Stimulated activated CD8-positive, alpha-beta memory T cell treated with anti-CD3 and anti-CD28 coated beads, Interleukin-4, amount 100 ng/mL, for 1 hour (primary cell): ENCODE measurements at places on chromosomes 6 and 20.
A peak's percentile ranks its signal among the peaks of the same experiment; 100 is the strongest.

DNA sequence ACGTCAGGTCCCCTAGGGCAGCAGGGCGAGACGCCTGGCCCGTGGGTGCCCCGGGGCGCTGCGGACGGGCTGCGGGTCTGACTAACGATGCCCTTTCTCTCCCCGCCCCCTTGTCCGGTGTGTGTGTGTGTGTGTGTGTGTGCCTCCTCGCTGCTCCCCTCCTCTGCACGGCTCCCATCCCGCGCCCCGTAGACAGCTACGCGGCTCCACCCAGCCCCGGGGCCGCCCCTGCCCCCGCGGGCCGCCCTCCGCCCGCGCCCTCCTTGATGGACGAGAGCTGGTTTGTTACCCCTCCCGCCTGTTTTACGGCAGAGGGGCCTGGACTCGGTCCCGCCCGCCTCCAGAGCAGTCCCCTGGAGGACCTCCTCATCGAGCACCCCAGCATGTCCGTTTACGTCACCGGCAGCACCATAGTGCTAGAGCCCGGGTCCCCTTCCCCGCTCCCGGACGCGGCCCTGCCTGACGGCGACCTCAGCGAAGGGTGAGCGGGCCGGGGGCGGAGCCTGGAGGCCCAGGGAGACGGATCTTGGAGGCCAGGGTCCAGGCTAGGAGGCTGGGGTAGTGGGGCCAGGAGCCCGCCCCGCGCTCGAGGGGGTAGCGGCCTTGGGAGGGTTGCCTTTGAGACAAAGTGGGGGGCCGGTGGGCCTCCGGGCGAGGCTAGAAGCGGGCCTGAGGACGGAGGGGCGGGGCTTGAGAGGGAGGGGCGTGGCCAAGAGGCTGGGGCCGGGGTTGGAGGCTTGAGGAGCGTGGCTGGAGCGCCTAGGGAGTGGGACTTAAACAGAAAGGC lies 5.1 kb downstream of the TP53INP2 start:
- DNase-seq, result peak; percentile 52

GRCh38 chr6:66184091-66184490 lies 477.1 kb upstream of the EYS start:
- DNase-seq, result no peak

- no peak for DNase-seq
Measured at GRCh38 chr6:43378631-43379030, 9.2 kb upstream of the ZNF318 start.

GRCh38 chr20:23149623-23150279 lies 63.6 kb upstream of the CD93 start:
- no peak for DNase-seq

DNA sequence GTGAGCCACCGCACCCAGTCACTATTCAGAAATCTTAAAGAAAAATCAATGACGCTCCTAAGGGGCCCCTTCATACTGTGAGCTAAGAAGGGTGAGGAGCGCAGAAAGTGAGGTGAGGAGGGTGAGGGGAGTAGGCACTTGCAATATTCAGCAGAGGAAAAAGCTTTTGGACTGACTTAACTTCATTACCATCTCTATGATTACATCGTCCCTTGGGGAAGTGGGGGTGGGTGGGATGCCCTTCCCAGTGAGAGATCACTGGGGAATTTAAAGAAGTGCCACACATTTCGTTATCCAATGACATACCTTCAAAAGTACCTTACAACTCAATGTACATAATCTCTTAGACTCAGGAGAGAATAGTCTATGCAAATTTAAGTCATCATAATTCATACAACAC lies 46.5 kb downstream of the SMLR1 start:
- no peak for DNase-seq

DNA sequence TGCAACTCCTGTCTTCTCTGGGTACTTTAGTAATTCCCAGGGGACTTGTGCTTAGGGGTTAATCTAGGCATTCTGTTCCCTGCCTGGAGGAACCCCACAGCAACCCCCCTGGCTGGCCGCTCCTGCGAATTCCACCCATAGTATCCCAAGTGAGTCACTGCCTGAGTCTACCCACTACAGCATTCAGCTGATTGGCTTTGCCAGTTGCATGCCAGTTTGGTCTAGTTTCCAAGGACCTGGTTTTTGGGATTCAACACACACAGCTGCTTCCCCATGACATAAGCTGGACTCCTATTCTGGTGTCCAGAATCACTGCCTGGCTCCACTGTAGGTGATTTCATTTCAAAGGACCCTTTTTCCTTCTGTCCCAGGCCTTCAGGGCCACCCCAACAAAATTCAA lies 40.3 kb downstream of the PLCG1 start:
- DNase-seq, result no peak

GRCh38 chr20:10671919-10672623 lies 1.7 kb downstream of the JAG1 start:
- no peak for DNase-seq

DNA sequence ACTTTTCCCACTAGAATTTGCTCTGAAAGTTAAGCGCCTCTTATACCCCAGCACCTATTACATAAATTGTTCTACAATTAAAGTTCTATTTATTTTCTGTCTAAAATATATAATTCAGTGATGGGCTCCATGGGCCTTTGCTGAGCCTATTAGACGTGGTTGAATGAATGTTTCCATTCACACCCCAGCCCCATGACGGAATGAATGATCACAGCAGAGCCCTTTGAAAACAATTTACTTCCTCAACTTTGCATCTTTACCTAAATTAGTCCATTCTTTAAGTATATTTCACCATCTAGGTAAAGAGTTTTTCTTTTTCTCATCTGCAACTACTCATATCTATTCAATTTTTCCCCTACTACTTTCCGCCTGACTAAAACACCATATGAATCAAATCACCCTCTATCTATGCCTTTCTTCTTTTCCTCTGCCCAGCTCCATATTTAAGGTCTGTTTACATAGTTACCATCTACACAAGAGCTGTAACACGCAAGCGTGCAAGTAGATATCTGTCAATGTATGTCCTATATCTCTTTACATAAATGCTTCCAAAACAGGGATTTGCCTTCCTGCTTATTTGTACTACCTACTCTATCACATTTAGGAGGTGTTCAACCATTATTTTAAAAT lies 69.7 kb downstream of the ECT2L start:
- no peak for DNase-seq
